EH (cell line): ENCODE measurements at places on chromosomes 5 and 9.

GRCh38 chr5:132238901-132239500, 11.3 kb upstream of the P4HA2 start:
- DNase-seq = no peak

DNA sequence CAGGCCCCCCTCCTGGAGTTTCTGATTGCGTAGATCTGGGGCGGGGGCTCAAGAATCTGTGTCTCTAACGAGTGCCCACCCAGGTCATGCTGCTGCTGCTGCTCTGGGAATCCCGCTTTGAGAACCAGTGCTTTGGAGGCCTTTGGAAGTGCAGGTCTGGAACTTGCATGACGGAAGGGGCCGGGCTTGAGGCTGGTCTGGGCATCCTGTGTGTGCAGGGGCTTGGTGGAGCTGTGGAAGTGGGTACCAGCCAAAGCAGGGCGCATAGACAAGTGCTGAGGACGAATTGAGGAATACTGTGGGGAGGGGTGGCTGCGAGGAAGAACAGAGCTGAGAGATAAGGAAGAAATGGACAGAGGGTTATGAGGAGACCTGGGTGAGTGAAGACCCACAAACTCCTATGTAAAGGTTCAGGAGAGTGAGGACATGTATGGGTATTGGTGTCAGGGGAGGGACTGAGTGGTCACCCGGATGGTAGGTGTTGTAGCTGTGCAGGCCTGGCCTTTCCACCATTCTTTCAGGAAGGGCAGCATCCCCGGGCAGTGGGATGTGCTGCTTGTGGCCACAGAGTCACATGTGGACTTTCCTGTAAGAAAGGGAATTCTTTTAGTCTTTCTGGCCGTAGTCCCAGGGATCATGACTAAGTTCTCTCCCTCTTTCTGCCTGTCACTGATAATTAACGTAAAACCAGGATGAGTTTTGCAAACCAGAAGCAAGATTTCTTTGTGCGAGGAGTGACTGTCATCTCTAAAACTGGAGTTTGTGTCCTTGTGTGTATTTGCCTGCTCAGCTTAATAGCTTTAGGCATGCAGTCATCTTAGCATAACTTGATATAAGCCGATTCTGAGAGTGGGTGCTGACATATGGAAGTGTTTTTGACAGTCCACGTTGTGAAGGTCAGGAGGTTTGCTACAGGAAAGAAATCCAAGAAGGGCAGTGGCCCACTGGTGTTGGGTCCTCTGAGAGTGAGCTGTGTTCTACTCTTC, 43.3 kb upstream of the TJP2 start:
- DNase-seq = peak; percentile 94

DNA sequence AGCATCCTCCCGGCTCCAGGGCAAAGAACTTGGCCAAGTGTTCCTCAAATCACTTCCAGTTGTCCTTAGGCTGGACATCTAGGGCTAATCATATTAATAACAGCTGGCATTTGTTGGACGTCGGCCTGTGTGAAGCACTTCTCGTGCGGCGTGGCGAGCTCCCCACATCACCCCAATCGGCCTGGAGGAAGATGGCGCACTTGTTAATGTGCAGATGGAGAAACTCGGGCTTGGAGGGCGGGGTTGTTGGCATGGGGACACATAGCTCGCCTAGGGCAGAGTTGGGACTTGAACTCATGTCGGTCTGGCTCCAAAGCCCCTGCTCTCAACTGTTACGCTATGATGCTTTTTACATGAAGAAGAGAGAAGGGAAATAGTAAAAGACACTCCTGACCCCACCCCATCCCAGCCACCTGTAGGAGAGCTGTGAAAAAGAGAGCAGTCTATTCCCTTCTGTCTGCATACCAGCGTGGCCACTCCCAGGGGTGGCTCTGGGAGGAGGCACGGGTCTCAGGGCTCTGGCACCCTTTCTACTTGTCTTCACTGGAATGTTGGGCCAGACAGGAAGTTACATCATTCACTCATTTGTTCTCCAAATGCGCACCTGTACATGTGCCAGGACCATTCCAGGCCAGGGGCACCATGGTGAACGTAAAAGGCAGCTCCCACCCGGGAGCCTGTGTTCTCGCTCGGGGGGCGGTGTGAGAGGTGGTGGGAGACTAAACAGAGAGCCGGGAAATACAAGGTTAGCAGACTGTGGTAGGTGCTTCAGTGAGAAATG, 12.8 kb upstream of the NUP214 start:
- DNase-seq = no peak

DNA sequence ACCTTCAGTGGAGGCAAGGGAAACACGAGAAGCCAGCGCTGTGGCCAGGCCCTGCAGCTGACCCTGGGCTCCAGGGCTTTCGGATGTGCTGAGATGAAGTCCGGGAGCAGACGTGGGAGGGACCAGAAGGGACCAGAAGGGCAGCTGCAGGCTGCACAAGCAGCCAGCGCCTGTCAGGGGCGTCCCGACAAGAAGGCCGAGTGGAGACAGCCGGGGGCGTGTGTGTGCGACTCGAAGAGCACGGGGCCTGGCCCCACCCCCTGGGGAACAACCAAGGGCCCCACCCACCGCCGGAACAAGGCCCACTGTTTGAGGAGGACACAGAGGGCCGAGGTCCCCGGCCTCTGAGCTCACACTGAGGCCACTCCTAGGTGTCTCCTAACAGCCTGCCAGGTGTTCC, 31.4 kb downstream of the SLC12A7 start:
- no peak for DNase-seq

DNA sequence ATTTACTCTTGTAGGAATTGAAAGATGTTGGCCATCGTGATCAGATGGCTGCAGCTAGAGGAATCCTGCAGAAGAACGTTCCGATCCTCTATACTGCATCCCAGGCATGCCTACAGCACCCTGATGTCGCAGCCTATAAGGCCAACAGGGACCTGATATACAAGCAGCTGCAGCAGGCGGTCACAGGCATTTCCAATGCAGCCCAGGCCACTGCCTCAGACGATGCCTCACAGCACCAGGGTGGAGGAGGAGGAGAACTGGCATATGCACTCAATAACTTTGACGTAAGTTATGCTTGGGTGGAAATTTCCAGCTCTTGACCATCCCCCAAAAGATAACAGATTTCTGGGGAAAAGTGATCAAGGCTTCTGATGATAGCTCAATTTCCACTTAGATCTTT, 50.6 kb downstream of the LRRTM2 start:
- no peak for DNase-seq

DNA sequence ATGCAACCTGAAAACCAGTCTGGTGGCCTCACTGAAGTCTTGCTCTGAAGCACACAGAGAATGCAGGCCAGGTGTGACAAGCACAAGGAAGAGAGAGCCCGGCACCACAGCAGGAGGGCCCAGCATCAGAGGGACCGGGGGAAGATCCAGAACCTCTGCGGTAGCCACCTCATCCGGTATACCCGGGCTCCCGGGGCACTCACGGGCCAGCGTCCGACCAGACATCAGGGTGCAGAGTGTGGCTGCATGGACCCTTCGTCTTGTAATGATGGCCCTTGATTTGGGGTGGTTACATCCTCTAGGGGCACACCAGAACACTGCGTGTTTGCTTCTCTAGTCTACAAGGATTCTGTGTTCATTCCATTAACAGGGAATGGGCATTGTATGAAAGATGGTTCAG, 406.0 kb downstream of the GADD45G start:
- DNase-seq = no peak

DNA sequence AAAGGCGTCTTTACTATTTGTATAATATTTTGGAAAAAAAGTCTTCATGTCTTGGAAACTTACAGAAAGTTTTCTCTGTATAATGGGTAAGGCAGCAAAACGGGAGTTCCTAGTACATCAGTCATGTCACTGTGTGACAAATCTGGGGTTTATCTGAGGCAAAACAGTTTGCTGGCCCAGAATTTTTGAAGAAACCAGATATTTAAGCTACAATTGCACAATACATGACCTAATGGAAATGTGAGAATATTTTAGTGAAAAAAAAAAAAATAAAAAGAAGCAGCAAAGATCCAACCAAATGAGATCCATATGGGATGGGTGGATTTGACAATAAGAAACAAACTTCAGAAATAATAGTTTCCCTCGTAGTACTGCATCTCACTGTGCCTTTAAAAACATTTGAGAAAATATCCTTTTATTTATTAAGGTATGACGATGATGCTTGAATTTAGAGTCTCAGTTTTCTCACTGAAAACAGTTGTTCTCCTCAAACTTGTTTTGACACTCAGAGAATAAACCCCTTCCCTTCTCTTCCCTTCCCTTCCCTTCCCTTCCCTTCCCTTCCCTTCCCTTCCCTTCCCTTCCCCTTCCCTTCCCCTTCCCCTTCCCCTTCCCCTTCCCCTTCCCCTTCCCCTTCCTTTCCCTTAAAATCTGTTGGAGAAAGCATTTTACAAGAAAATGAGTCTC, 180.5 kb upstream of the TUT7 start:
- DNase-seq = peak; percentile 71

- no peak for DNase-seq
These were observed 70.7 kb upstream of the RANBP6 start for GRCh38 chr9:6086006-6086655.

DNA sequence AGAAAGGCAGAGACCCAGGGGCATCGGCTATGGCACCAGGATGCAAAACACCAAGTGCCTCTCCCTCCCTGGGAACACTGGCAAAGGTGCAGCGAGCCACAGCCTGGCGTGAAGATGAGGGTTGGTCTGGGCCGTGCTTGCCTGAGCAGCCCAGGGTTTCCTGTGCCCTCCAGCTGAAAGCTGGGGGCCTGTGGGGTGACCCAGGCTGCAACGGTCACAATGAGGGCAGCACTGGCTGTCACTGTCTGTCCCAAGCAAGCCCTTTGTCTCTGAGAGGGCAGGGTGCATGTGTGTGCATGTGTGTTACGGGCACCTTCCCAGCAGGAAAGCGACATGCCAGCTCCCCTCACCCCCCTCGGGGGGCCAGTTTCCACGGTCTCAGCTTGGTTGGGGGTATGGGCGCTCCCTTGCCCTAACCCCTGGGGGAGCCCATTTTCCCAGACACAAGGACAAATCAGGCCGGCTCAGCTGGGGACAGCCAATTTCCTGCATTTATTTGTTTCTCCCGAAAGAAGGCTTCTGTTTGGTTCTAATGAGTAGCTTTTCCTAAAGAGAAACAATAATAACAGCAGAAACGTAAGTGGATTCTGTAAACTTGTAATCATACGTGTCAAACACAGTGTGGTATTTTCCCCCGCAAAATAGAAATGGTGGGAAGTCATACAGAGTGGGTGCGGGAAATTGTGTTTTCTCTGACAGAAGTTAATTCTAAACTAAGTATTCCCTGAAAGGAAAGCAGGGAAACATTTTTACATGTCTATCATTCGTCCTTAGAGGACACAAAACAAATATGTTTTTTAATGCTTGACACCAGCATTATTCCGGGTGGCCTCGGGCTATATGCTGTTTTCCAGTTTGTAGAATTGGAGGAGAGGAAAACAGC, 21.3 kb downstream of the MRPL36 start:
- DNase-seq = no peak

DNA sequence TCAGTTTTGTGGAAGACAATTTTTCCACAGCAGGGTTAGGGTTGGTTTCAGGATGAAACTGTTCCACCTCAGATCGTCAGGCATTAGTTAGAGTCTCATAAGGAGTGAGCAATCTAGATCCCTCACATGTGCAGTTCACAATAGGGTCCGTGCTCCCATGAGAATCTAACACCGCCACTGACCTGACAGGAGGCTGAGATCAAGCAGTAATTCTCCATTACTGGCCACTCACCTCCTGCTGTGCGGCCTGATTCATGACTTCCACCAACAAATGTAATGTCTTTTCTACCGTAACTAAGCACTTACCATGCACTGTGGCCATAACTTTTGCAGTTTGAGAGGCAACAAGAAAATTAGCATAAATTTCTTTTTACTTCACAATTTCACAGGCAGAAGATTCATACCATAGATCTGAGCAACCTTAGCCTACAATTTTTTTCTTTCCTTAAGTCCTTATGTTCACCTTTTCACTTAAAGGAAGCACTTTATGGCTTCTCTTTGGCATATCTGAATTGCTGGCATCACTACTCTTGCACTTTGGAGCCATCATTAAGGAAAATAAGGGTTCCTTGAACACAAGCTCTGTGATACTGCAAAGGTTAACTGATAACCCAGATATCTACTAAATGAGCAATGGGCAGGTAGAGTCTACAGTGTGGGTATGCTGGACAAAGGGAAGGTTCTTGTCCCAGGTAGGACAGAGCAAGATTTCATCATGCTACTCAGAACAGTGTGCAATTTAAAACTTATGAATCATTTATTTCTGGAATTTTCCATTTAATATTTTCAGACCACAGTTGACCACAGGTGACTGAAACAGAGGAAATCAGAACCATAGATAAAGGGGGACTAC, 83.0 kb upstream of the IFNK start:
- no peak for DNase-seq

DNA sequence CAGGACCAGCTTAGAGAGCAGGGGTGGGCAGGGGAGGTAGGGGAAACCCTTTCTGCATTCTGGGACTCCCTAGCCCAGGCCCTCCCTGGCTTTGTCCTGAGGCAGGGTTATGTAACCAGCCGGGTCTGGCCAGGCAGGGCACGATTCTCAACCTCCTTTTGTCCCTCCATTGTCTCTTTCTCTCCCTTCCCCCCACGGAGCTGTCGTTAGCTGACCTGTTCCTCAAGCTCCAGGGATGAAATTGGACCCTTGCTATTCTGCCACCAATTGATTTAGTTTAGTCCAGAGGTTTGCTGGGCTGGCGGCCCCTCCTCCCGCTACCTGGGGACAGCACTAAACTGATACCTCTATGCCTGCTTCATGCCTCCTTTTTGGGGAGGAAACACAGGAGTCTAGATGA, 9.4 kb upstream of the NDST1 start:
- no peak for DNase-seq

DNA sequence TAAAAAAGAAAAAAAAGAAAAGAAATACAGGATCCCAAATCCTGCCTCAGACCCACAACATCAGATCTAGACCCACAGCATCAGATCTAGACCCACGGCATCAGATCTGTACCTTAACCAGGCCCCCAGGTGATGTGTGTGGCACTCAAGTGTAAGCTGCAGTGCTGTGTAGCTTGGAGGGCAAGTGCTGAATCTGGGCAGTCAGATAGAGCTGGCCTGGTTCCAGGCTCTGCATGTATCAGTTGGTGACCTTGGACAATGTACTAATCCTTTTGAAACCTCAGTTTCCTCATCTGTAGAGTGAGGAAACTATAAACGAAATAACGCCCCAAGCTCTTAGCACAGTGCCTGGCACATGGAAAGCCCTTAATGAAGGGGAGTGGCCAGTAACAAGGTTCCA, 16.7 kb downstream of the COL15A1 start:
- peak; percentile 16 for DNase-seq

DNA sequence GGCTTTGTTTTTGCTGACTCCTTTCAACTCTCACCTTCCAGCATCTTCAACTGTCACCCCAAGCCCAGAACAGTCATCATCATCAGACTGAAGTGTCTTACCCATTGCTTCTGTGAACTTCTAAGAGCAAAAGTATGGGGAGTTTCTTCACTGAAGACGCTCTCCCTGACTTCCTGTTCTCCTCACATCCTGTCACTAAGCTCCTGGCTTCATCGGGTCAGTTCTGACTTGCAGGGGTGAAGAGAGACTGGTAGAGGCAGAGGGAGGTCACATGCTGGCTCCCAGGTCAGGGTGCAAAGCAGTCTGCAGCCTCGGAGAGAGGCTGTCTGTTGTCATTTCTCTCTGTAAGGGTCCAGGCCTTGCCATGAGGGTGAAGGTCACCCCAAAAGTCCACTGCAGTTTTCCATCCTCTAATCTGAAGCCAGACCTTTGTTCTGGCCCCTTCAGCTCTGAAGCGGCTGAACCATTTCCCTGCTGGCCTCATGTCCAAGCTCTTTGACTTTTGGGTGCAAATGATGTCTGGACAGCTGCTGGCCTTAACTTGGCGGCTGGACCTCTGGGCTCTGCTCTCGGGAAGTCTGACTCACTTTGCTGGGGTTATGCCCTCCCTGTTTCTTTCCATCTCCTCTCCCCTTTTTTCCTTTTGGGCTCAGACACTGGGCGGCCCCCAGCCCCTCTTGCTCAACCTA, 305.0 kb downstream of the RAB3C start:
- DNase-seq = peak; percentile 11
